Activated CD4-positive, alpha-beta T cell treated with anti-CD3 and anti-CD28 coated beads, Interleukin-2, Interleukin-6, amounts not matched to agents 100 ng/mL and 50 ng/mL, durations not matched to agents 16 hours and 8 hours (primary cell): ENCODE measurements at places on chromosomes 2 and 18.

DNA sequence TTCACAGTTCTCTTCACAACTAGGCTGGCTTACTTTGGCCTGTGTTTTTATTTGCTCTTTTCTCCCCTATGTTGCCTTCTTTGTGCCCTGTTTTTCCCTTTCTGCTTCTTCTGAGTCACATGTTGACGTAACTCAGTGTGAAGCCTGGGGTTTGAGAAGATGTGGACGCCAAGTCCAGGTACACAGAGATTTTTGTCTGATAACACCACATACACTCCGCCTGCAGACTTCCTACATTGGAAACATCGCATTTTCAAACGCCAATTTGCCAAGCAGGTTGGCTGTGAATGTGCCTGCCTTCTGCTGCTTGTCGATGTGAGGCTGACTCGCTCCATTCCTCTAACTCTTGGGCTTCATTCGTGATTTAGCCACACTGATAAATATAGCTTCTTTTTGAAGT lies 62.6 kb upstream of the FN1 start:
- no peak for DNase-seq

- no peak for DNase-seq
These were observed 144.9 kb downstream of the TSN start for GRCh38 chr2:121900391-121900790.

GRCh38 chr2:71157124-71157793 lies 26.8 kb downstream of the MPHOSPH10 start:
- peak; percentile 63 for DNase-seq

GRCh38 chr18:58454406-58455061 lies 174.4 kb downstream of the ALPK2 start:
- no peak for DNase-seq

- DNase-seq, result no peak
These were observed 113.1 kb upstream of the WDR75 start for GRCh38 chr2:189327879-189328847.

- no peak for DNase-seq
These were observed 108.3 kb upstream of the NCKAP5 start for GRCh38 chr2:133676392-133677130.

GRCh38 chr2:182372661-182373060 lies 54.2 kb downstream of the PDE1A start:
- no peak for DNase-seq

GRCh38 chr18:72160510-72161445 lies 383.4 kb downstream of the CBLN2 start:
- no peak for DNase-seq

GRCh38 chr2:81528852-81529480 lies 1224.4 kb upstream of the LRRTM1 start:
- no peak for DNase-seq

- DNase-seq, result no peak
These were observed 906.6 kb upstream of the CDH2 start for GRCh38 chr18:29083545-29083944.

DNA sequence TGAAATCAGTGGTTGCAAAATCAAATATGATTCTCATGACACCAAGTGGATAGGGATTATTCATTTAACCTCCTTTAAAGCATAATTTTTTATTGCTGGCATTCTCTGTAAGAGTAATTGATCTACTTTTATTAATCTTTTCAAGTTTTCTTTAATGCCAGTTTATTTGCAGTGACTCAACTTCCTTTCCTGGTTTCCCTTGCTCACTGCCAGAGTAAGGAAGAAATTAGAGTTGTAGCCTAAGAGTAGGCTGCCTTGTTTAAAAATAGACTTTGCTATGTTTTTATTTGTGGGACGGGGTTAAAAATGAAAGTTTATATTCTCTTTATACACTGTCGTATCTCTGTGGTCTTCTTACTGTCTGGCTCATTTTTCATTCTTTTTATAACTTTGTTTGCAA lies 148.6 kb downstream of the WDR7 start:
- DNase-seq, result no peak

GRCh38 chr2:99727199-99727598 lies 237.4 kb upstream of the REV1 start:
- DNase-seq, result no peak

GRCh38 chr2:183347969-183348368 lies 223.7 kb downstream of the NUP35 start:
- no peak for DNase-seq

DNA sequence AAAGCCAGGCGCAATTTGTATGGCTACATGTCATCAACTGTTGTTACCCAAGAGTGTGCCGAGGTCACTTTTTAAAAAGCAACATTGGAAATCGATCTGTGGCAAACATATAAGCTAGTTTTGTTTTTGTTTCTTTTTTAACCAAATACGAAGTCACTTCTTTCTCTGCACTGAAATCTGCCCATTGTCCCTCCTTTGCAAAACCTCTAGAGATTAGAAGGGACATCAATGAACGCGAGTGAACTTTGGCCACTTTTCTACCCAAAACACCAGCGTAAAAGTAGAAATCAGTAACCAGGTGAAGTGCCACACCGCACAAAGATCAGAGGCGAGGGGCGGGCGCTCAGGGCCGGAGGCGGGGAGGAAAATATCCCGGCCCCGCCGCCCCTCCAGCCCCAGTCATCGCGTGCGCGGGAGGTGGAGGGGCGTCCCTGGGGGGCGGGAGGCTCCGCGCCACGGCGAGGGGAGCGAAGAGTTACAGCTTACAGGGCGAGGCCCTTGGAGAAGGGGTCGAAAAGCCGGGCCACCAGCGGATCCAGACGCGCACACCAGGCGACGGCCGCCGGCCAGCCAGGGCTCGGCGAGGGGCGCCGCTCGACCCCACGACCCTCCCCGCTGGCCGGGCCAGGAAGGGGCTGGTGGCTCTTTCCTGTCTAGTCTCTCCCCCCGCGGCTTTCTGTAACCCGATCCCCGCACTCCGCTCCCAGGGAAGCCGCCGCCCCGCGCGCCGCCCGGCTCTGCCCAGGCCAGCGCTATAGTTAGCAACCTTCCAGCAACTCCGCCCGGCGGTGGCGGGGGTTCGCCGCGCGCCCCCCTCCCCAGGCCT lies 993 bp downstream of the RBMS1 start:
- peak; percentile 60 for DNase-seq

- no peak for DNase-seq
These were observed 948.5 kb downstream of the SLC4A3 start for GRCh38 chr2:220575963-220576362.

- DNase-seq, result no peak
These were observed 3.2 kb downstream of the TSHZ1 start for GRCh38 chr18:75213611-75214331.

GRCh38 chr2:75416420-75417342 lies 144.1 kb downstream of the EVA1A start:
- no peak for DNase-seq

- DNase-seq, result no peak
These were observed 280.9 kb upstream of the RAB6C start for GRCh38 chr2:129698593-129698992.

- DNase-seq, result peak; percentile 13
These were observed 76.9 kb downstream of the MYO1B start for GRCh38 chr2:191321861-191322662.

DNA sequence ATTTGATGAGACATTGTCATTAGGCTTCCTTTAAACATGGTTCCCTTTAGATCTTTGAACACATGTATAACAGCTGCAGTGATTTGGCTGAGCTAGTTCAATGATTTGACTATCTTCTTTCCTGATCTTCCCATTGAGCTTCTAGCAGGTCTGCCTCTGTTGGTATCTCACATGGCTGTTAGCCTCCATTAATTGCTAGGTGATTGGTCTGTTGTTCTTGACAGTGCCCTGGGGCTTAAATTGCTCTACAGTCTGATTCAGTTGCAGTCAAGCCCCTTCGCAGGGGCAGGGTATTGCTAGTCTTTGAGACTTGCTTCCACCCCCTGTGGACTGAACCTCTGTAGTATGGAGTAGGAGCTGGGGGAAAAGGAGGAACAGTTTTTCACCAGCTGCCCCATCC lies 24.1 kb downstream of the SKA1 start:
- no peak for DNase-seq

DNA sequence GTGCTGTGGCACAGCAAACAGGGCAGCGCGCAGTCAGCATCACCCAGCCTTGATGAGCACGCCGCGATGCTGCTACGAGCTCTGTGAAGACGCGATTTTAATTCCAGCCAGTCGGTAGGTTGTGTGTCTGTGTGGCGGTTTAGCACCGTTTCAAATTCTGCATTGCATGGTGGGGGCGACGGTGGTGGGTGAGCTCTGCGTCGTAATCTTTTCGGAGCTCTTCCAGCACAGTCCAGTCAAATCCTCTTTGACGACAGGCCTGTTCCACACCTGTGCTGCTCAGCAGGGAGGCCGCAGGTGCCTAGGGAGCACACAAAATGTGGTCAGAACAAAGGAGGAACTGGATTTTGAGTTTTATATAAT lies 8.6 kb downstream of the ALLC start:
- no peak for DNase-seq

DNA sequence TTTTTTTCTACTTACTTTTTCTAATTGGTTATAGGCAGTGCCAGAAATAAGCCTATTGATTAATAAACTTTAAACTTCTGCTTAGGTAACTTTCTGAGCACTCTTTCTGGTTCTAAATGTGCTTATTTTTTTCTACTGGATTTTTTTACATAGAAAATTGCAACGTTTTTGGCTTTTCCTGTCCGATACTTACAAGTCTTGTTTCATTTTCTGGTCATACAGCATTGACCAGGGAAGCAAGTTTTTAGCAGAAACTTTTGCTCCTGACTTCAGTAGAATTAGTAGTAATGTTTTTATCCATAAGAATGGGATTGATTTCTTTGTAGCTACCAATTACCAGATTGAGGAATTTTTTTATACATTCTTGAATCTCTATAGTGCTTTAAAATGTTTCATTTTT lies 36.9 kb downstream of the NCKAP5 start:
- DNase-seq, result no peak

DNA sequence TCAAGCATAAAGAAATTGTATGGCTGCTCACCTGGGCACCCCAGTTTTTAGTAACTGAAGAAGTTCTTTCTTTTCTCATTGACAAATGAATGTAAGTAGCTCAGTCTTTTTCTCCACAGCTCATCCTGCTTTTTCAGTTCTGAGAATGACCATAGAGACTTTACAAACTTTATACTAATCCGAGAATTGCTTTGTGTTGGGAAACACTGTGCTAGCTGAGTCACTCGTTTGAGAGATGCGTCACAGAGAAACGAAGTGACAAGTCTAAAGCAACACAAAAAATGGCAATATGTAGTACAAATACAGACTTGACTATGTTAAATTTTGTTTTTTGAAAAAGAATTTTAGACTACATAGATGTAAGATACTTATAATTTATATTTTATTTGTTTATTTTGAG lies 9.0 kb downstream of the LRRTM4 start:
- no peak for DNase-seq
